ENCODE measurements at places on chromosomes 12 and 14. TPM values are rescaled to one million over a fixed set of nuclear protein-coding genes. Genes with fewer than 3 reads are reported as not detected.

Gene BICDL1
- 26.9 TPM for total RNA-seq

Gene HOXC11
- total RNA-seq, result not detected

Gene CLMN
- 8.2 TPM for total RNA-seq

Gene SLC5A8
- total RNA-seq, result 0.11 TPM

- H3K4me3 ChIP-seq, result no peak overlapping the region
- H3K27ac ChIP-seq, result no peak overlapping the region
- H3K36me3 ChIP-seq, result peaks cover 3% of the 10 kb centered on the region
- no peak for DNase-seq
- no peaks in the 10 kb centered on the region for H3K4me1 ChIP-seq
Observed at GRCh38 chr12:53010955-53011354, 4.7 kb downstream of the EIF4B start.

GRCh38 chr14:93997082-93997481 lies at the start of gene CCDC197:
CCDC197 (plus strand) TSS chr14:93997301; CDS start chr14:93998132, 831 bp downstream.
- no peak for DNase-seq
- no peak within 1 kb of the TSS for H3K27ac ChIP-seq
- H3K27me3 ChIP-seq, result 0 out of 2 replicates have a peak, but pooled peaks cover 2% of the 10 kb centered on the region
- H3K4me3 ChIP-seq, result no peak within 1 kb of the TSS

DNA sequence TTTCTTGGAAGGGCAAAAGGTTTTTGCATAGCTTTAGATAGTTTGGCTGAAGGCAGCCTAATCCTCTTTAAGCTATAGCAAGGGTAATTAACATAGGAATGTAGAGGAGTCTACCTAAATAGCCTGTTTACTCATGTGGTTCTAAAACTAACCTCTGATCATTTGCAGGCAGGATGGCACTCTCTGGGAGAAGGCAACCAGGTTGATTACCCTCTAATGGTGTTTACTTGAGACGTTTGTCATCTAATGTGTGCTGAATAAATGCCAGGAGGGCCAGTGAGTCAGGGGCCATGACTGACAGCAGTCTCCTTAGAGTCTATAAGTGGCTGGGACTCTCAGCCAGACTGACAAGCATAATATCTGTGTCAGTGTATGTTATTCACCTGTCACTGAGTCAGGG lies 286.4 kb downstream of the PCNX1 start:
- 0 out of 2 replicates have a peak overlapping the region, but pooled peaks have one; percentile 10 for H3K4me3 ChIP-seq
- no peaks in the 10 kb centered on the region for H3K36me3 ChIP-seq
- peaks cover 11% of the 10 kb centered on the region for H3K4me1 ChIP-seq
- H3K27ac ChIP-seq, result no peak overlapping the region
- H3K27me3 ChIP-seq, result no peaks in the 10 kb centered on the region

DNA sequence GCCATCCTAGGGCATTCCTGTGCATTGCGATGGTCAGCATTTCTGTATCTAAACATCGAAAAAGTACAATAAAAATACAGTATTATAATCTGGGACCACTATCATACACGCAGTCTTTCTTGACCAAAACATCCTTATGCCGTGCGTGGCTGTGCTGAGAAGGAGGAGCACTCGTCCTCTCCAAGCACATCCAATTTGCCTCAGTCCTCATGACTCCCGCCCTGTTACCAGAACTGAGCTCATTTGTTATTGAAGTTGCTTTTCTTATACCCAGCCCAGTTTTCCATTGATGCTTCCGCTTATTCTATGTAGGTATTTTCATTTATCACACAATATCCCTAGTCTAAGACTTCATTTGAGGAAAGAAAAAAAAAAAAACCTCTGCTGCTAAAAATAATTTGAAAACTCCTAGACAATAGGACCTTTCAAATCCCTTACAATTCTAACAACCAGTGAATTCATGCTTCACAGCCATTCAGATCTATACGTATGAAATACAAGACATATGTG lies 236.9 kb upstream of the PLEKHG7 start:
- H3K27ac ChIP-seq, result 0 out of 2 replicates have a peak overlapping the region, but pooled peaks have one; percentile 84
- DNase-seq, result no peak
- H3K4me3 ChIP-seq, result peak overlapping the region; percentile 38
- H3K27me3 ChIP-seq, result no peaks in the 10 kb centered on the region

DNA sequence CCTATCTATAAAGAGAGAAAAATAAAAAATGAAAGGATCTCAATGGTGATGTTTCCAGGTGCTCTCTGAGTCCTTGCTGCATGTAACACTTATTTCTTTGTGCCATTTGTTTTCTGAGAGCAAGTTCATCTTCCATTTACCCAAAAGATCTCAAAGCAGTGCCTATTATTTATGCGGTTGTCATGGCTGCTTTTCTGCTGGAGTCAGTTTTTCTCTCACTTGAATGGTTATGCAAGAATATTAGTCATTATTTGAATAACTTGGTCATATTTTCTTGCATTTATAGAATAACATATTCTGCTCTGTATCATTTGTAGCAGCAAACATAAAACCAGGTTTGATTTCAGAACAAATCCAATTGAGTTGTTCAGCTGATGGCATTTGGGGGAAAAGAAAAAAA lies 141.8 kb upstream of the G2E3 start:
- H3K4me3 ChIP-seq, result no peak overlapping the region
- no peak for DNase-seq
- H3K36me3 ChIP-seq, result no peaks in the 10 kb centered on the region
- no peaks in the 10 kb centered on the region for H3K27me3 ChIP-seq
- no peaks in the 10 kb centered on the region for H3K4me1 ChIP-seq
- H3K27ac ChIP-seq, result no peak overlapping the region

GRCh38 chr14:24372701-24373416 lies 4.9 kb downstream of the NFATC4 start:
- no peaks in the 10 kb centered on the region for H3K27me3 ChIP-seq
- no peak overlapping the region for H3K27ac ChIP-seq
- H3K4me1 ChIP-seq, result peaks cover 21% of the 10 kb centered on the region
- H3K36me3 ChIP-seq, result peaks cover 3% of the 10 kb centered on the region
- H3K4me3 ChIP-seq, result no peak overlapping the region

DNA sequence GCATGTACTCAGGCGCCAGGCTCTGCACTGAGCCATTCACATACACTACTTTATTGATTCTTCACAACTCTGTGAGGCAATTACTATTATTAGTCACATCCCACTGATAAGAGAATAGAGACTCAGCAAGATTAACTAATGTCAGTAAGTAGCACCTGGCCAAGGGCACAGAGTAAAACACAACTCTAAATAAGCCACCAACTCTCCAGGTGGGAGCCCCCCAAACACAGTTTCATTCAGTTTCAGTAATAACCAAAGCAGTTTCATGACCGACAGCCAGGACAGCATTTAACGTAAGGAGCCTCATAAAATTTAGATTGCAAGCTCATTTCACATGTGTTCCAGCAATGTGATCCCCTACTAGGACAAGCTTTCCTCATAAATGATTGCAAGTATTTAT lies 323.1 kb upstream of the CCDC196 start:
- H3K4me1 ChIP-seq, result no peaks in the 10 kb centered on the region
- no peaks in the 10 kb centered on the region for H3K36me3 ChIP-seq
- H3K27ac ChIP-seq, result no peak overlapping the region
- H3K27me3 ChIP-seq, result no peaks in the 10 kb centered on the region

GRCh38 chr12:34336619-34337465 lies 314.5 kb downstream of the ALG10 start:
- H3K36me3 ChIP-seq, result peaks cover 7% of the 10 kb centered on the region
- H3K4me3 ChIP-seq, result no peak overlapping the region
- no peaks in the 10 kb centered on the region for H3K4me1 ChIP-seq
- DNase-seq, result no peak
- no peak overlapping the region for H3K27ac ChIP-seq

GRCh38 chr14:92759679-92760523 lies 11.5 kb upstream of the LGMN start:
- H3K4me1 ChIP-seq, result no peaks in the 10 kb centered on the region
- H3K27ac ChIP-seq, result no peak overlapping the region
- DNase-seq, result no peak
- H3K27me3 ChIP-seq, result no peaks in the 10 kb centered on the region
- H3K4me3 ChIP-seq, result no peak overlapping the region
- no peaks in the 10 kb centered on the region for H3K36me3 ChIP-seq

- H3K4me3 ChIP-seq, result no peak overlapping the region
- H3K4me1 ChIP-seq, result no peaks in the 10 kb centered on the region
- H3K36me3 ChIP-seq, result no peaks in the 10 kb centered on the region
- DNase-seq, result no peak
- H3K27me3 ChIP-seq, result no peaks in the 10 kb centered on the region
- H3K27ac ChIP-seq, result no peak overlapping the region
Observed at GRCh38 chr14:78253986-78254385, 83.8 kb downstream of the NRXN3 start.

- no peak overlapping the region for H3K27ac ChIP-seq
- DNase-seq, result no peak
- no peaks in the 10 kb centered on the region for H3K27me3 ChIP-seq
- no peak overlapping the region for H3K4me3 ChIP-seq
- no peaks in the 10 kb centered on the region for H3K4me1 ChIP-seq
Observed at GRCh38 chr14:56552615-56553014, 27.0 kb upstream of the TMEM260 start.

GRCh38 chr12:51784688-51785087 lies 63.8 kb downstream of the FIGNL2 start:
- H3K36me3 ChIP-seq, result no peaks in the 10 kb centered on the region
- no peaks in the 10 kb centered on the region for H3K27me3 ChIP-seq
- H3K4me3 ChIP-seq, result no peak overlapping the region
- no peak for DNase-seq
- no peaks in the 10 kb centered on the region for H3K4me1 ChIP-seq

DNA sequence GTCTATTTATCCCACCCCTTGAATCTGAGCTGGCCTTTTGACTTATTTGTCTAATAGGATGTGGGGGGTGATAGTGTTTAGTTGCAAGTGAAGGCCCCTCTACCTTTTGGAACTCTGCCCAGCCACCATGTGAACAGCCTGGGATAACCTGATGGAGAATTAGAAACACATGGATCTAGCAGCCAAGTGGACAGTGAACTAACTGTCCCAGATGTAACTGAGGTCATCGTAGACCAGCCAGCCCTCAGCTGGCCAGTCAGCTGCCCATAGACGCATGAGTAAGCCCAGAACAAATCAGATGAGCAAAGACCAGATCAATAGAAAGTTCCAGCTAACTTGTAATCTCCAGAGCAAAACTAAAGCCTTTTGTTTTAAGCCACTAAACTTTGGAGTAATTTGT lies 19.0 kb downstream of the KLRB1 start:
- no peaks in the 10 kb centered on the region for H3K36me3 ChIP-seq
- H3K27ac ChIP-seq, result no peak overlapping the region
- H3K4me1 ChIP-seq, result no peaks in the 10 kb centered on the region
- DNase-seq, result no peak
- H3K4me3 ChIP-seq, result no peak overlapping the region
- H3K27me3 ChIP-seq, result no peaks in the 10 kb centered on the region

DNA sequence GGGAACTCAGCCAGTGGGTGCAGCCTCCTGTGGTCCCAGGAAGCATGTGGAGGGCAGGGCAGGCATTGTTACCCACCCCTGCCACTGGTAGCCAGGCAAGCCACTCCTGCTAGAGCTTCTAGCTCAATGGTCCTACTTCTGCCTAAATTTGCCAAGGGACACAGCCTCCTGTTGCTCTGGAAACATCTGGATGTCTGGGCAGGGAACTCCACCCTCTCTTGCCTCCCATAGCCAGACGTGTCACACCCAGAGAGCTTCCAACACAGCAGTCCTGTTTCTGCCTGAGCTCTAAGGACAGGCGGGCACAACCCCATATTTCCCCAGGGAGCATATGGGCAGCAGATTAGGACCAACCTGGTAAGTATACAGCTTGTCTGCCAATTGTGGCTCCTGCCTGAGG lies 350.2 kb downstream of the GLT1D1 start:
- no peak overlapping the region for H3K4me3 ChIP-seq
- H3K27me3 ChIP-seq, result no peaks in the 10 kb centered on the region
- no peaks in the 10 kb centered on the region for H3K4me1 ChIP-seq
- H3K36me3 ChIP-seq, result no peaks in the 10 kb centered on the region
- H3K27ac ChIP-seq, result no peak overlapping the region

DNA sequence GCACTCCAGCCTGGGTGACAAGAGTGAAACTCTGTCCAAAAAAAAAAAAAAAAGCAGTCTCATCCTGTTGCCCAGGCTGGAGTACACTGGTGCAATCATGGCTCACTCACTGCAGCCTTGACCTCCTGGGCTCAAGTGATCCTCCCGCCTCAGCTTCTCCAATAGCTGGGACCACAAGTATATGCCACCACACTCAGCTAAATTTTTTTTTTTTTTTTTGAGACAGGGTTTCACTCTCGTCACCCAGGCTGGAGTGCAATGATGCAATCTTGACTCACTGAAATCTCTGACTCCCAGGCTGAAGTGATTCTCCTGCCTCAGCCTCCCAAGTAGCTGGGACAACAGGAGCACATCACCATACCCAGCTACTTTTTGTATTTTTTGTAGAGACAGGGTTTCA lies 5.2 kb upstream of the CNPY2 start:
- H3K27me3 ChIP-seq, result no peaks in the 10 kb centered on the region
- H3K27ac ChIP-seq, result no peak overlapping the region
- peaks cover 15% of the 10 kb centered on the region for H3K36me3 ChIP-seq
- H3K4me3 ChIP-seq, result no peak overlapping the region
- DNase-seq, result no peak

- H3K4me3 ChIP-seq, result peak within 1 kb of the TSS; percentile 93
- DNase-seq, result peak; percentile 77
- H3K27me3 ChIP-seq, result peaks cover 28% of the 10 kb centered on the region
- no peaks in the 10 kb centered on the region for H3K36me3 ChIP-seq
Observed at GRCh38 chr14:23578560-23579310, at the start of gene JPH4. JPH4 (minus strand) TSS chr14:23578790; CDS start chr14:23577453, 1,337 bp downstream.

DNA sequence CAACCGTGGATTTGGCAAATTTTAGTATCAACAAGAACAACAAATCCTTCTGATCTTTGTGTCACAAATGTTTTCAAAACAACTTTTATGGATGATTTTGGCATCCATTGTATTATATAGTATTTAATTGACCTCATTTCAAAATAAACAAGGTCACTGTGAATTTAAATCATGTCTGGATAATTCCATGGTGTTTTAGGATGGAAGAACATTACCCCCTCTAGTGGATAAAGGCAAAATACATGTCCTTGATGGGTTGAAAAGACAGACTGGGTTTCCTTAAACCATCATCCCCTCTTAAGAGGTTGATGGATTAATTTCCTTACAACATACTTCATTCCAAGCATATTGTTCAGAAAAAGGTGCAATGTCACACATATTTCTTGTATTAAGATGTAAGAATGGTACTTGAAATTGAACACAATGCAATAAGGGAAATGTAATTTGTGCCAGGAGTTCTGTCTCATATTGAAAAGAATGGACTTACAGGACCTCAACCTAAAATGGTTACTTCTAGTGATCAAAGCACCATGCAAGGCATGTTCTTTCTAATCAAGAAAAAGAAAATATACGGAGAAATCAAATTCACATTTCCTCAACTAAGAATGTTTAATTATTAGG lies 352.0 kb downstream of the BCAT1 start:
- H3K27me3 ChIP-seq, result no peaks in the 10 kb centered on the region
- H3K36me3 ChIP-seq, result no peaks in the 10 kb centered on the region
- no peaks in the 10 kb centered on the region for H3K4me1 ChIP-seq
- H3K4me3 ChIP-seq, result no peak overlapping the region

DNA sequence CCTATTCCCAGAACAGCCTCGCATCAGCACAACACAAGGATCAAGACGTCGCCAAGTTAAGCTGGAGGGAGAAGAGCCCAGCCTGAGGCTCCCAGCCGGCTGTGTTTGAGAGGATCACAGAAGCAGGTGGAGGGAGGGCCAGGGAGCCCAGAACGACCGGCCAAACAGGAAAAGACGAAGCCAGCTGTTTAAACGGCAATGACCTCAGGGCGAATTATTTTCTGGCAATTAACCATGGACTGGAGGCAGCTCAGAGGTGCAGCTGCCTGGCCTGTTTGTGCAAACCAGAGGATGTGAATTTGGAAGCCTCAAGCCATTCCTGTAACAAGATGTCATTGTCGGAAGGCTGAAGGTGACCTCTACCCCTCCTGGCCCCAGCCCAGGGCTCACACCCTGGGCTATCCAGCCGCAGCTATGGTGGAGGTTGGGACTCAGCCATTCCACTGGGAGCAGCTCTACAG lies 175.8 kb upstream of the PRMT8 start:
- no peaks in the 10 kb centered on the region for H3K4me1 ChIP-seq
- no peak overlapping the region for H3K4me3 ChIP-seq
- no peak overlapping the region for H3K27ac ChIP-seq
- H3K36me3 ChIP-seq, result no peaks in the 10 kb centered on the region
- DNase-seq, result no peak
- no peaks in the 10 kb centered on the region for H3K27me3 ChIP-seq

All from H1 (cell line).